ENCODE measurements at places on chromosomes 6 and 20. TPM values are rescaled to one million over a fixed set of nuclear protein-coding genes. Genes with fewer than 3 reads are reported as not detected.

WFDC11 gene
- not detected for total RNA-seq

LAMA2 gene
- total RNA-seq: 344 TPM

KCNK16 gene
- total RNA-seq: not detected

SLCO4A1 gene
- 10.8 TPM for total RNA-seq

PROCR gene
- total RNA-seq: 5.4 TPM

TGM3 gene
- total RNA-seq: not detected

ZBTB24 gene
- 3.0 TPM for total RNA-seq

TAGAP gene
- total RNA-seq: 0.75 TPM

OXT gene
- not detected for total RNA-seq

PXDC1 gene
- total RNA-seq: 31.7 TPM

C20orf144 gene
- total RNA-seq: not detected

EFCAB8 gene
- not detected for total RNA-seq

MCCD1 gene
- not detected for total RNA-seq

CTCFL gene
- total RNA-seq: not detected

CST5 gene
- total RNA-seq: not detected

ZC3H12D gene
- total RNA-seq: 0.35 TPM

RHAG gene
- total RNA-seq: not detected

SLC17A4 gene
- not detected for total RNA-seq

RIPOR3 gene
- total RNA-seq: 3.4 TPM

CCN5 gene
- total RNA-seq: 29.3 TPM

FAM209B gene
- total RNA-seq: not detected

BHLHE23 gene
- not detected for total RNA-seq

MAP3K5 gene
- total RNA-seq: 17.6 TPM

TTK gene
- total RNA-seq: 0.22 TPM

SLA2 gene
- total RNA-seq: 0.27 TPM

TRIM15 gene
- not detected for total RNA-seq

ARHGAP40 gene
- not detected for total RNA-seq

EDN1 gene
- 5.9 TPM for total RNA-seq

CNPY3 gene
- total RNA-seq: 19.8 TPM

AKAP12 gene
- 15.4 TPM for total RNA-seq

HDGFL1 gene
- not detected for total RNA-seq

PRSS16 gene
- not detected for total RNA-seq

IL17A gene
- total RNA-seq: not detected

SPATS1 gene
- not detected for total RNA-seq

DYNLT2 gene
- 0.83 TPM for total RNA-seq

ARHGAP18 gene
- 3.5 TPM for total RNA-seq

NTSR1 gene
- 0.08 TPM for total RNA-seq

DEFB124 gene
- total RNA-seq: not detected

OTOR gene
- total RNA-seq: not detected

RING1 gene
- 24.5 TPM for total RNA-seq

AIF1 gene
- total RNA-seq: 10.3 TPM

BTBD9 gene
- 24.2 TPM for total RNA-seq

SNAI1 gene
- 4.3 TPM for total RNA-seq

KCNG1 gene
- 0.48 TPM for total RNA-seq

ZC2HC1B gene
- not detected for total RNA-seq

SLC22A7 gene
- total RNA-seq: not detected

CCN6 gene
- total RNA-seq: not detected

HTR1E gene
- not detected for total RNA-seq

MLN gene
- not detected for total RNA-seq

TSBP1 gene
- total RNA-seq: not detected

CTNNBL1 gene
- 42.1 TPM for total RNA-seq

FOXC1 gene
- total RNA-seq: 6.4 TPM

HLA-DQA1 gene
- total RNA-seq: 5.2 TPM

NR2E1 gene
- 0.08 TPM for total RNA-seq
